Activated T-cell treated with anti-CD3 and anti-CD28 coated beads, Interleukin-2, amount 50 U/mL, for 48 hours (primary cell): ENCODE measurements at places on chromosomes 6 and 20.

- no peak for DNase-seq
Observed at GRCh38 chr6:53312355-53312754, 36.4 kb downstream of the ELOVL5 start.

- no peak for DNase-seq
Observed at GRCh38 chr20:34891166-34892062, 15.0 kb downstream of the ACSS2 start.

DNA sequence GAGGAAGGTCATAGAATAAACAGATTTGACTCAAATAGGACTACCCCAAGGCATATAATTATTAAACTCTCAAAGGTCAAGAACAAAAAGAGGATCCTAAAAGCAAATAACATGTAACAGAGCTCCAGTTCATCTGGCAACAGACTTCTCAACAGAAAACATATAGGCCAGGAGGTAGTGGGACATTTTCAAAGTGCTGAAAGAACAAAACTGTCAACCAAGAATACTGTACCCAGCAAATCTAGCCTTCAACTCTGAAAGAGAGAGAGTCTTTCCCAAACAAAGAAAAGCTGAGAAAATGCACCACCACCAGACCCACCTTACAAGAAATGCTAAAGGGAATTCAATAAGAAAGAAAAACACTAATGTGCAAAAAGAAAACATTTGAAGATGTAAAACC lies 11.9 kb downstream of the NQO2 start:
- DNase-seq = no peak

DNA sequence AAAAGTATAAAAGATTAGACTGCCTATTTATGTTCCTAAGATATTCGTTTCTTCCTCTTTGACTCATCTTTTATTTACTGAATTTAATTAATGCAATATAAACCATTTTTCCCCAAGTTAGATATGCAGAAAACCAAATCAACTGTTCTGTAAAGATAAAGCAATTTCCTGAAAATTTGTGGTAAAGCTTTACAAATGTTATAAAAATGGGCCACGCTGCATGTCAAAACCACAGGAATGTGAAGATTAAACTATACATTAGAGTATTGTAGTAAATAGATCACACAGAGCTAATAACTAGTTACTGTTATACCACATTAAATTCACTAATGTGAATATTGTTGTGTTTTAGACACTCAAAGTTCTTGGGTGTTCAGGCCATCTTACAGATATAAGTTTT lies 83.4 kb downstream of the OPN5 start:
- DNase-seq = no peak

GRCh38 chr6:30037182-30037788 lies 23.8 kb upstream of the POLR1H start:
- DNase-seq = no peak

- DNase-seq = peak; percentile 74
Observed at GRCh38 chr20:16434062-16434664, 139.1 kb downstream of the KIF16B start.

GRCh38 chr6:139407718-139408222 lies 33.3 kb upstream of the CITED2 start:
- no peak for DNase-seq

DNA sequence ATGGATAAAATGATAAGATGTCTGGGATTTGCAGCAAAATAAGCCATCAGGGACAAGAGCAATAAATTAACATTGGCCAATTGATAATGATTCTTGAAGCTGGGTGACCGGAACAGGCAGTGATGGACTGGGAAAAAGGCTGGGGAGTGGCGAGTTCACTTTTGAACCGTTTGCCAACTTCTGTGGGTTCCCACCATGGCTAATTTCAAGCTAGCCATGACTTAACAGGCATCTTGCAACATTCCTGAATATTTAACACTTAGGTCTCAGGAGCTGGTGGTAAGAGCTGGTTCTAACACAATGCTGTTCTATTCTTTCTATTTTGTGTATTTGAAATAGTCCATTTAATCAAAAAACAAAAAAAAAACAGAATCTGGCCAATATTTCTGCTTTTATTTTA lies 37.6 kb upstream of the CD83 start:
- no peak for DNase-seq

GRCh38 chr20:3166338-3166912 lies 6.8 kb upstream of the FASTKD5 start:
- no peak for DNase-seq

DNA sequence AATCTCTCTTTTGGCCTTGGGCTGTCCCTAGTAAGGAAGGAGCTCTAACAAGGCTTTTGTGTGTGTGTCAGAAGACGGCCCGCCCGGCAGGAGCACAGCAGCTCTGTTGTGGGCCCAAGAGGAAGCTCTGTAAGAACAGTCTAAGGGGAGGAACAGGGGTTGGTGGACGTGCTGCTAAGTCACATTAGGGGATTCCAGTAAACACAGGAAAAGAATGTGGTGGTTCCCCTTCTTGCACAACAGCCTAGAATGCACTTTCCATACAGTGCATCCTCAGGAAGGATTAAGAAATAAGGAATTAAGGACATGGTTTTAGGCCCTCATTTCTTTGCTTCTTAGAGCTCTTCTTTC lies 114.5 kb downstream of the RNF144B start:
- no peak for DNase-seq

DNA sequence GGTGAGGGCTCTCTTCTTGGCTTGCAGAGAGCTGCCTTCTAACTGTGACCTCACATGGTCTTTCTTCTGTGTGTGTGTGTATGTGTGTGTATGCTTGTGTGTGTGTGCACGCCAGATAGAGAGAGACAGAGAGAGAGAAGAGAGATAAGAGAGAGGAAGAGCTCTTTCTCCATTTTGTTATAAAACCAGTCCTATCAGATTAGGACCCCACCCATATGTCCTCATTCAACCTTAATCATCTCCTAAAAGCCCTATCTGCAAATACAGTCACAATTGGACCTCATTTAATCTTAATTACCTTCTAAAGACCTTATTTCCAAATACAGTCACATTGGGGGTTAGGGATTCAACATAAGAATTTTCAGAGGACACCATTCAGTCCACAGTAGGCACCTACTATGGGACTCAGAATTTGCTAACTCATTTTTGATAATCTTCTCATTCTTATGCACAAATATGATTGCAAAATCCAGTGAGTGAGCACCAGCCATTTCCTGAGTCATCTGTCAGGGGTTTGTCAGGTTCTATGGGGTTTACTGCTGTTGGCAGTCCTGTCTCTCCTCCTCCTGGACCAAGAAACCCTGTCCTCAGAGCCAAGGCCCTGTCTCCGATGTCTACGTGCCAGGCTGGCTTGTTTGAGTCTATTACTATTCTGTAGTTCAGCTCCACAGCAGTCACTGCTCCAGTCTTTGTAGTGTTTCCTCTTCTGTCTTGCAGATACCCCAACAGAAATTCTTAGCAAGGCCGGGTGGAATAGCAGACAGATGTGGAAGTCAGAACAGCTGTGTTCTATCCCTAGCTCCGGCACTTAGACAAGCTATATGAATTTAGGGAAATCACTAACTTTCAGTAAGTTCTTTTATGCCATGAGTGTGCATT lies 59.0 kb upstream of the FAM184A start:
- DNase-seq = no peak

GRCh38 chr6:25788305-25788922 lies 33.9 kb downstream of the SLC17A4 start:
- peak; percentile 51 for DNase-seq

DNA sequence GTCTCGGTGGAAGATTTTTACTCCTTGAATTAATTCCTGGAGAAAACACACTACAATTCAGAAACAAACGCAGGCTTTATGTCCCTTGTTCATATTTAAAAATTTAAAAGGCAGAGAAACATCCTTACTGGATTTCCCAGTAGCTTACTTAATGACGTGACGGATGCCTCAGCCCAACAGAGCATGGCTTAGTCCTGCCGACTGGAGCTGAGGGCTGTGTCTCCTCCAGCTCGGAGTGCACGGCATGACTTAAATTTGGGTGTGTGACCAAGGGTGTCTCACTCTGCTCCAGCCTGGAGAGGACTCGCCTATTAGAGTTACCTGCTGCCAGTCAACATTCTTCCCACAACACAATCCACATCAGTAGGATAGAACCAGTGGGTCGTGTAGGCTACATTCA lies 107.1 kb downstream of the PSMB1 start:
- DNase-seq = no peak

- DNase-seq = no peak
Observed at GRCh38 chr6:10763006-10763405, 15.4 kb downstream of the TMEM14B start.

DNA sequence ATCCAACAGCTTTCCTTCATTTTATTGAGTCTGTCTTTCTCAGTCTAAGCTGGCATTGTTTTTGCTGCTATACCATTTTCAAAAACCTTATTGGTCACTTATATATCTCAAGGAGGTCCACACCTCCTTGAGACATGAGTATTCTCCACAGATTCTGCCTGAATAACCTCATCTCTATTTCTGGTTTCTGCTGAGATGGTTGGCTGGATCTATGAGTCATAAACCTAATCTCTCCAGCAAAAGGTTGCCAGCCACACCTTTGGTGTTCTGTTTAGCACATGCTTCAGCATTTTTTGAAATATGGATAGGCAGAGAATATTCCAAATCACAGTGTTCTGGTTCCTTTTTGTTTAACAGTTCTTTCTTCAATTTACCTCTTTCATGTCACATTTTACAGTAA lies 40.8 kb upstream of the TMEM244 start:
- no peak for DNase-seq

GRCh38 chr6:40946738-40947301 lies 92.2 kb downstream of the UNC5CL start:
- no peak for DNase-seq

DNA sequence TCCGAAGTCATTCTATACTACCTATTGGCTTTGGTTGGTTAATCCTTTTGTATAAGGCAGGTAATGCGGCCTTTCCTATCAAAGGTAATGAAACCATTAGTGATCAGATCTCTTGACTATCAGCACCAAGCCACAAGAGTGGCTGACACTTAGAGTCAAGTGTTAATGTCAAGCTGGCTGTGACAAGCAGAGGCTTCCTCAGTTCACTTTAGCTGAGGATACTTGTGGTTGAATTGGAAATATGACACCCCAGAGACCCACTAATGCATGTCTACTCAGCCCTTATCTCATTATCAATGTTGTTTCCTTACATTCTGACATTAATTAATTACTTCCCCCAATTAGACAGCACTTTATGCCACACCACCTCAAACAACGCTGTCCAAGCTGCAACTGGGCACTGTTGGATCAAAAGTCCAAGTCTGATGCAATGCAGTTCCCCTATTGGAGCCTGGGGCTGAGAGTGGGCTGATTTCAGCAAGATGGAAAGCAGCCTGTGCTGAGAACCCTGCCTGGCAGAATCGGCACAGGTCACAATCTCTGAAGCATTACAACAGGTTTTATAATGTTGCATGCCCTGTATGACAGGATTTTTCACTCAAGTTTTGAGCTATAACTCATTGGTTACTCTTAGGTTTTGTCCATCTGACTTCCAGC lies 273.5 kb downstream of the COL12A1 start:
- DNase-seq = no peak

DNA sequence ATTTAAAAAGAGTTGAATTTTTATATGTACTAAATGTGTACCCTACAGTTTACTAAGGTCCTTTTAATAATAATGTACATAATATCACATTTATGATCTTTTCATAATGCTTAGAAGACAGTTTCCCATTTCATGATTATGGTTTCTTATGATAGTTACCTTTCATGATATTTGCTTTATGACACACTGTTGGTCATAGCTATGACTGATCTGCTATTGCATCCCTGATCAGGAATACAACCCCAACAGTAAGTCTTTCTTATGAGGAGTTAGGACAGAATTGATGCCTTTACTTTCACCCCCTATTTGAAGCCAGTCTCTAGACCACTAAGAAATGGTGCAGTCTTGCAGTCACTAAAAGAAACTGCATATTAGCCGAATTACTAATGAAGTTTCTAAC lies 31.0 kb downstream of the LCA5 start:
- DNase-seq = no peak

DNA sequence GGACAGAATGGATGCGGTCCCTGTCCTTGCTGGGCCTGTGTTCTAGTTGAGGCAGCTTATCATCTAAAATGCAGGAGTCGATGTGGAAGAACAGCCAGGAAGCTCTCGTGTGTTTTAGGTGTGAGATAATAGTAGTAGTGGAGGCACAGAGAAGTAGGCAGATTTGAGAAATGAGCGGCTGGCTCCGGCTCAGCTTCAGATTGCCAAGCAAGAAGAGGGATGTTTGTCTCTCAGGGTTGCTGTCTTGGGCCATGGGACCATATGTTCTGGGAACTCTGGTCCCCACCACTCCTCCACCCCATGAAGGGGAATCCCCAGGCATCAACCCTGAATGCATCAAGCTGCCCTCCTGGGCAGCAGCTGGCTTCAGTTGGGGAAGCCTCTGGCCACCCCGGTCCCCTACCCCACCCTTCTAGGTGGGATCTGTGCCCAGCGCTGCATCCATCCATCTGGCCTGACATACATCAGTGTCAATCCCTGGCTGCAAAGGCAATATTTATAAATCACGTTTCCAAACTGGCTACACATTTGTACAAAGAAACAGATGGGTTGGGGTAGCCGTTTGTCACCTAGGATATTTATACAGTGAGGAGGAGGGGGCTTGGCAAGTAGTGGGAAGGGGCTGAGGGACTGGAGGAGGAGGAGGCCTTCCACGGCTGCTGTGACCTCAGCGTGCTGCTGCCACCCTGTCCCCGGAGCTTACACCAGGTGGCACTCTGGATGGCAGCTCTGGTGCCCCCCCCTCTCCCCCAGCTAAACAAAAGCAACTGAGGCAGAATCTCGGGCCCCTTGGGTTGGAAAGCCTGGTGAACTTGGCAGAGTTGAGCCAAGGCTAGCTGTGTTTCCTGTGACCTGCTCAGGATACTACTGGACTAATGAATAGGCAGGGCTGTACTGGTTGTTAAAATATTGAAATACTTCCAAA lies 64.4 kb downstream of the CD40 start:
- no peak for DNase-seq

DNA sequence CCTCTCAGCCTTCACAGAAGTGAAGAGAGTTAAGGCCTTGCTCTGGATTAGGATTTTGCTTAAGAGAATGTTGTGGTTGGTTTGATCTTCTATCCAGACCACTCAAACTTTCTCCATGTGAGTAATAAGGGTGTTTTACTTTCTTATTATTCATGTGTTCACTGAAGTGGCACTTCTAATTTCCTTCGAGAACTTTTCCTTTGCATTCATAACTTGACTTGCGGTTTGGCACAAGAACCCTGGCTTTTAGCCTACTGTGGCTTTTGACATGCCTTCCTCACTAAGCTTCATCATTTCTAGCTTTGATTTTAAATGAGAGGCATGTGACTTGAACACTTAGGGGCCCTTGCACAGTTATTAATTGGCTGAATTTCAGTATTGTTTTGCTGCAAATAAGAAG lies 166.1 kb upstream of the OPRM1 start:
- no peak for DNase-seq

GRCh38 chr20:56205346-56205745 lies 43.2 kb upstream of the MC3R start:
- DNase-seq = no peak
